Suppressor macrophage treated with lipopolysaccharide for 4 hours (primary cell): ENCODE measurements at places on chromosomes 5 and 9.

DNA sequence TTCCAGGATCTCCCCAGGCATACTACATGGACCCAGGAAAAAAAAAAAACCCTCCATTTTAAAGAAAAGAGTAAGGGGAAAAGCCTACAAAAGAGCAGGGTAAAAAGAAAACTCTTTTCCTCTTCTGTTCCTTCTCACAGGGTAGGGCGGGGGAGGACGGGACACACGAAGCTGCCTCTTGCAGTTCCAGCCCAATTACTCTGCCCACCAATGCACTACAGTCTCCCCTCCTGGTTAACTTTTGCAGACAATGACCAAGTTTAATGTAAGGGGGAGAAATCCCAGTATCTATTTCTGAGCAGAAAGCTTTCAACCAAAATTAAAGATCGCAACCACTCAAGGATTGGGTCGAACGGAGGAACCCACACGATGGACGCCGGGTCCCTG lies 1.3 kb downstream of the BRD3 start:
- DNase-seq = peak; percentile 24

DNA sequence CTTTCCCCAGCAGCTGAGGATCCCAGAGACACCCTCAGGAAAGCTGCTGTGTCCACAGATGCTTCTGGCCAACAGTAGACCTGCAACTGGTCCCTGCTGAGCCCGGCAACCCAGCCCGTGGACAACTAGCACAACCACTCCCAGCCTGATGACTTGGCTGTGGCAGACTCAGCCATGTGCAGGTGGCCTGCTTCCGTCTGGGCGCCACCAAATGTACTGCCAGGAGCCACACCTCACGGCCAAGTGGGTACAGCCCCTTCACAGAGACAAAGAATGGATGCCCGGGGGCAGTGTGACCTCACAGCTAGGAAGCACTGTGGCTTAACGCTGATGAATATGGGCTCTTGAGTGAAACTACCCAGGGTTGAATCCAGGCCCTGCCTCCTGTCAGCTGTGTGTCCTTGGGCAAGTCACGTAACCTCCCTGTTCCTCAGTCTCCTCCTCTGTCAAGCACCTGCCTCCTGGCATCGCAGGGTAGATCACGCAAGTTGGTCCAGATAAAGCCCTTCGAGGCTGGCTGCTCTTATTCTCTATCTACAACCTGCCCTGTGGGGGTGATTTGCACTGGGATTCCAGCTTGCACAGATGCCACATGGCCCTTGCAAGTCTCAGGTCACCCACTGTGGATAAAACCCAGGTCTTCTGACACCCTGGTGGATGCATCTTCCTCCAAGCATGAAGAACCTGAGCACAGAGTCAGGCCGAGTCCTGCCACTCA lies 225.0 kb downstream of the PBX3 start:
- no peak for DNase-seq

DNA sequence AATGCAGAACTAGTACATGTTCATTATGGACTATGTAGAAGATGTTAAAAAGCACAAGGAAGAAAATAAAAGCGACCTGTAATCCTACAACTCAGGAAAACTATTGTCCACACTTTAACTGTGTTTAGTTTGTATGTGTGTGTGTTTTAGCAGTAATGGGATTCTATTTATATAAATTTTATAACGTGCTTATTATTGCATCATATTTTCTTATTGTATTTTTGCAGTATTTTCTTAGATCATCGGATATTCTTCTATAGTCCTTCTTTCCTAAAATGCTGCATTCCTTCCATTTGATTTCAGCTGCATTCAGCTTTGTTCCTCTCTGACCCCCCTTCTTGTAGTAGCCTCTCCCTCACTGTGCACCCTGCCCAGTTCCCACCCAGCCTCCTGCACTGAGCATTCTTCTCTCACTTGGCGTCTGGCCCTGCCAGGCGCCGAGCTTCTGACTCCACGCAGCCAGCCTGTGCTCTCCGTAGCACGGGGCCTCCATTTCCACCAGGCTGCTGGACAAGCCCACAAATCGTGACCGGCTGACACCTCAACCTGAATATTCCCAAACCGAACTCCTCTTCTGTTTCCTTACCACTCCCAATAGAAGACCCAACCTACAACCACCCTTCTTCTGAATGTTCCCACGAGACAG lies 39.9 kb downstream of the MVB12B start:
- no peak for DNase-seq

- no peak for DNase-seq
These were observed 259.0 kb upstream of the IRX1 start for GRCh38 chr5:3336666-3337065.

DNA sequence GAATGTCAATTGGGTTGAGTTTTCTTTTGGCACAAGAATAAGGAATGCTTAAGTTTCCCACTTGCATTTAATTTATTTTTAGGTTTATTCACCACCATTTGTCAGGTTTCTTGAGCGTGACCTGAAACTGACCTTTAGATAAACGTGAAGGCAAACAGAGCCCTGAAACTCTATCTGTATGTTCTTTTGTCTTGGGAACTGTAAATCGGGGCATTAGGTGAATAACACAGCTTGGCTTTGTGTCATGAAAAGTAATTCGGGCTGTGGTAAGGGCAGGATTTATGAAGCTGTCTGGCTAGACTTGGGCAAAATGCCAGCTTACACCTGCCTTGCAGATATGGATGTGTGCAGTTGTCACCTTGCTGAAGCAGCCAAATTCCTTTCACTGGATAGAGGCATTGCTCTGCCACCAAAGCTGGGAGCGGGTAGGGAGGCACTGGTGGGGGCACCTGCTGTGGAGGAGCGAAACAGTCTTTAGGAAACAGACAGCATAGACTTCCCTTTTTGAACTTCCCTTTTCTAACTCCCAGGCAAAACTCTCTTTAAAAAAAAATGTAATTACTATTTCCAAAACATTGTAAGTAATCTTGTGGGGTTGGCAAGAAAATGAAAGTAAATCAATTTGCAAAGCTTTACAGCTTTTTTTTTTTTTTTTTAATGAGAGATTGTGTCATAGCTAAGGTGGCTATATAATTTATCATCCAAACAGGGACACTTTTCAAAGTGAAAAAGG lies 545.2 kb downstream of the CSNK1G3 start:
- peak; percentile 64 for DNase-seq

DNA sequence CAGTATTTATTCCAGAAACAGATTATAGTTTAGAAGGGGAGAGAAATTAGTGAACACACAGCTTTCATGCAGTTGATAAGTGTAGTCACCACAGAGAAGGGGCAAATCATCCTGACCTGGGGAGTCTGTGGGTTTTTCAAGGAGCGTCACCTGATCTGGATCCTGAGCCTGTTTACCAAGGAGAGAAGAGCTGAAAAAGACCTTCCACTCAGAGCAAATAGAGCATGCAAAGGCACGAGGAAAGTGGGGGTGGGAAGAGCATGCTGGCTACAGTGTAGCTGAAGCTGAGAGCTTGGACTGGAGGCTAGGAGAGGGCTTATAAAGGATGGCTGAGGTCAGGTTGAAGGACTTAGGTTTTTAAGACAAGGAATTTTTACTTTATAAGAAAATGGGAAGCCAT lies 30.4 kb downstream of the ACO1 start:
- DNase-seq = no peak

GRCh38 chr5:16924206-16924605 lies 11.9 kb downstream of the MYO10 start:
- no peak for DNase-seq

DNA sequence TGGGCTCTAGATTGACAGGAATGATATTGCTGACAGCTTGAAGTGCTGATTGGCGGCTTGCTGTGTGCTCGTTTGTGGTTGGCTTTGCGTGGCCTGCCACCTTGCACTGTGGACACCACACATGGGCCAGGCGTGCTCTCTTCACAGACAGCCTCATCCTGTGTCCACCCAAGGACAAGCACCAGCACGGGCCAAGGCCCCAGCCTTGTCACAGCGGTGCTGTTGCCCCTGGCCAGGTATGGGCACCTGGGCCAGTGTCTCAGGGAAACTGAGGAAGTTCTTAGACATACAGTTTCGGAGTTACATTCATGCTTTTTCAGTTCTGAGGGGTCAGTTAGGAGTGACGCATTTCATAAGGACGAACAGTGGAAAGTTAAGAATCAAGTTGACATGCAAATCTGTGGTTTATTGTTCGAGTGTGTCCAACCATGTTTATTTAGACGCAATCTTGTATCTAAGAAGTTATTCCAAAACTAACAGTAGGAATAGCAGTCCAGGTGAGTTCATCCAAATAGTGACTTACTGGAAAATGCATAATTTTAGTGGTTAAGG lies 125.9 kb downstream of the EHMT1 start:
- DNase-seq = no peak

DNA sequence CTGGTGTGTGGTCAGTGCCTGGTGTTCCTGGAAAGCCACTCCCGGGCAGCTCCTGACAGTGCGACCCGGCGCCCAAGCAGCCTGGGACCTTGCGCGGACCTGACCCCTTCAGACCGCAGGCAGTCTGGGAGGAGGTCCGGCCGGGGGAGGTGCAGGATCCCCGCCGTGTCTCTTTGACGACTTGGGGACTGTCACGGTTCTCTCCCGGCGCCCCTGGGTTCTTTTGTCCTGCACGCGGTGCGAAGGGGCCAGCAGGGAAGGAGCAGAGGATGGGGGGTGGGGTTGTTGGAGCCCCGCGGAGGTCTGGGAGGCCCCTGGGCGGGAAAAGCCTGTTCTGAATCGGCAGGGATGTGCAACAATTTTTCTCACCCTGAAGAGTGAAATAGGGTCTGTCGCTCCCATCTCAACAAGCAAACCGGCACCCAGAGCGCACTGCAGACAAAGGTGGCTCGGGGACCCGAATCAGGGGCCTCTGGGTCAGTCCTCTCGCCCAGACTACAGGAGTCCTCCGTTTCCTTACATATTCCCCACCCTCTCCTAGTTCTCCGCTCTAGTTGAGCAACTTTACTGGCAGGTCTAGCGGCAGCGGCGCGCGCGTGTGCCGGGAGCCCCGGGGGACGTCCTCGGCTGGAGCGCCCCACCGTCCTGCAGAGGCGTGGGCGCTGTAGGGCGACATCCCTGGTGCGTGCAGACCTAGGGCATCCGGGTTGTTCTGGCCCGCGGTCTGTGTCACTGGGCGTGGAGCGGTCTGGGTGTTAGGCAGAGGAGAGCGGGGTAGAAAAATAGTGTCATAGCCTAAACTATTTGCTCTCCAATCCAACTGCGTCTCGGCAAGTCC lies 1.2 kb downstream of the VCAN start:
- DNase-seq = peak; percentile 65

DNA sequence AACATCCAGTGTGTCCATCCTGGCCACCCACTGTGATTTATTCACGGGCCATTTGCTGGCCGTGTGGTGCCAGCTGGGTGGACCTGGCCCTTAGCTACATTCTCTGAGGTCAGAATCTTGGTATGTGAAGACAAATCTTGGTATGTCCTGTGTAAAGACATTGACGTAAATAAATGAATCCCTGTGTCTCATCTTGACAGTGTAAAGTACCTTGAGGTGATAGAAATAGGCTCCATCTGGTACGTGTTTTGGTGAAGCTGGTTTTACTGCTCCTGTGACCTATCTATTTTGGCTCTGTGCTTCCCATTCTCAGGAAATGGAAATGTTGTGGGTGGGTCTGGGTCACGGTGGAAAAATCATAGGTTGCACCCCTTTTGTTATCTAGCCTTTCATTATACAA lies 245.4 kb upstream of the ANKH start:
- DNase-seq = no peak

GRCh38 chr5:155926766-155927165 lies 400.2 kb upstream of the SGCD start:
- no peak for DNase-seq
